ENCODE measurements at places on chromosomes 11 and 22.

- DNase-seq = no peak
Observed at GRCh38 chr11:118608360-118609227, 1.2 kb downstream of the PHLDB1 start.

- no peak for DNase-seq
Observed at GRCh38 chr22:31287818-31288495, 4.3 kb downstream of the PIK3IP1 start.

- DNase-seq = no peak
Observed at GRCh38 chr11:62132191-62132590, 8.4 kb downstream of the INCENP start.

- DNase-seq = no peak
Observed at GRCh38 chr11:70244698-70245097, 25.8 kb upstream of the PPFIA1 start.

GRCh38 chr22:30790366-30790765 lies 95.7 kb downstream of the OSBP2 start:
- DNase-seq = no peak
